NCI-H2107 (cell line): ENCODE measurements at places on chromosomes 11 and 22.

DNA sequence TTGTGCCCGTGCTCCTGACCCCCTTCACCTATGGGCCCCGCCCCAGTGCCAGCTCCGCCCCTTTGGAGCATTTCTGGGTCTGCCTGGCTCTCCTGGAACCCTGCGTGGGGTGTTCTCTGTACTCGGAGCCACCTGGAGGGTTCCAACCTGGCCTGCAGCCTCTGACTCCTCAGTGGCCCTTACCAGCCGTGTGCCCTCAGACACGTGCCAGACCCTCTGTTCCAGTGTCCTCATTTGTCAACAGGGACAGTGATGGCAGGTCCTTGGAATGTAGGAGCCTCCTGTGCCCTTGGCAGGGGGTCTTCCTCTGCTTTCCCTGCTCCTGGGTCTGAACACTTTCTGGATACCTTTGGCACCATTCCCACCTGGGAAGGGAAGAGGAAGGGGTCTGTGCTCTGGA, 96.4 kb downstream of the CACNA1I start:
- no peak for DNase-seq

- DNase-seq, result no peak
Observed at GRCh38 chr22:49269928-49270327, 557.7 kb downstream of the BRD1 start.

DNA sequence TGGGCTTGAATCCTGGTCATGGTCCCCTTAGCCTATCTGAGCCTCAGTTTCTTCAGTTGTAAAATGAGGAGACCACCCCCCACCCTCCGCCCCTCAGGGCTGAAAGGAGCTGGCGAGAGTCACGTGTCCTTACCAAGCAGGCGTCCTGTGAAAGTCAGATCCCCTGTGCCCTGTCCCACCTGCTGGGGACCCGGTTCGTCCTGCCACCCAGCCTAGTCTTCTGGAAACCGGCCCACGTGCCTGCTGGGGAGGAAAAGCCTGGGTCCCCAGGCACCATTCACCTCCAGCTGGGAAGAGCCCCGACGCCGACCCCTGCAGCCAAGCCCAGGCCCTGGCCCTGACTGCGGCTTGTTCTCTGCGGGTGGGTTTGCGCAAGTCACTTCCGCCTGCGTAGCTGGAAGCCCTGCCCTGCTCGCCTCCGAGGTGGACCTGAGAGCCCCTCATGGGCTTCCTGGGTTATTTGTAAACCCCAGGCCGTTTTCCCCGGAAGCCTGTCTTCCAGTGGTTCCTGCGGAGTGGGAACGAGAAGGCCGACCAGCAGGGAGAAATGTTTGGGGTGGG, 679 bp upstream of the SSH3 start:
- DNase-seq, result no peak

DNA sequence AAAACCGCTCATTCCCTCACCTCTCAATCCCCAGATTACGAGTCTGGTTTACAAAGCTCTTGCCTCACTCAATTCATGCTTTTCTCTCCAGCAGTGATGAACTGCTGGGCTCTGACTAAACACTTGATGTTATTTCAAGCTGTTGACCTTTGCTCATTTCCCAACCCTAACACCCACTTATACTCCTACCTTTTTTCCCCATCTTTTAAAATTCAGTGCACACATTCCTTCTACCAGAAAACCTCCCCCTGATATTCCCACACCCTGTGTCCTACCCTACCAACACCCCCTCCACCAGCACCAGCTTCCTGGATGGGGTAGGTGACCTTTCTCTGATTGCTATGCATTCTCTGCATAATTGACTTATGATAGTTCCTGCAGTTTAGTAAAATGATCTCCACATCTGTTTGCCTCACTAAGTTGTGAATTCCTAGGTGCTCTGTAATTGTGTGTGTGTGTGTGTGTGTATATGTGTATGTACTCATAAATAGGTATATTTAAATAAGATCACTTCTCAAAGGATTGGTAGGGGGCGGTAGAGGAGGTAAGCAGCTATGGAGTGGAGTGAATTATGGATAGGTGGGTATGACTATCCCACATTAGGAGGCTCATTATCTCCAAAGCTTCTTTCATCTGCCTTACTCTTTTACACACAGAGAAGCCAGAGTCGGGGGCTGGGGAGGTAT, 842 bp downstream of the HEPACAM start:
- DNase-seq, result no peak

DNA sequence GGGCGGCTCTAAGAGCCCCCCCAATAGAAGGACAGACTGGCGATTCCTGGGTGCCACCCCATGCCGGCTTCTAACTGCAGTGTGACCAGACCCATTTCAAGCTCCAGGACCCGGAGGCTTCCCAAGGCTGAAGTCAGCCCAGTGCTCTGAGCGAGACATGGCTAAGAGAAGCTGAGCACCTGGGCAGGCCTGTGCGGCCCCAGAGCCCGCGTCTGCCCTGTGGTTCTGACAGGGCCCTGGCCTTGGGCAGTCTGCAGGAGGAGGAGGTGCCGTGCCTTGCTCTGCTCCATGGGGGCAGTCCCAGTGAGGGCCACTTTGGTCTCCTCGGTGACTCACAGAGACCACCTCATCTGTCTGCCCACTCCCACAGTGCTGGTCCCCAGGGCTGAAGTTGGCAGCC, 1314.2 kb downstream of the BRD1 start:
- no peak for DNase-seq

DNA sequence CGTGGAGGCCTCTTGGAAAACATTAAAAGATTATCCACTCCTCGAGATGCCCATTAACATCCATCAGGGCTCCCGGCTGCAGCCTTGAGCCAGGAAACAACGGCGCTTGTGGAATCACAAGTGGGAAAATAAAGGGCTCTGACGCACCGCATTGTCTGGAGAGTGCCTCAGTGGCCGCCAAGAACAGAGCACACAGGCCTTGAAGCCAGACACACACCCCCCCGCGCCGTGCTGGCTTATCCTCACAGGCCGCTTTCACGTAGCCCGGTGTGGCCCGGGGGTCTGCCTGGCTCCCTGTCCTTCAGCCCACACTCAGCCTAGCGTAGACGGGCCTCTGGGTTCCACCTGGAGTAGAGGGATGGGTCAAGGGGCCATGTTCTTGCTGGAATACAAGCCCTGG, 1020.5 kb downstream of the BRD1 start:
- DNase-seq, result no peak

GRCh38 chr11:5489576-5490357, 1.3 kb downstream of the OR52D1 start:
- DNase-seq, result no peak

DNA sequence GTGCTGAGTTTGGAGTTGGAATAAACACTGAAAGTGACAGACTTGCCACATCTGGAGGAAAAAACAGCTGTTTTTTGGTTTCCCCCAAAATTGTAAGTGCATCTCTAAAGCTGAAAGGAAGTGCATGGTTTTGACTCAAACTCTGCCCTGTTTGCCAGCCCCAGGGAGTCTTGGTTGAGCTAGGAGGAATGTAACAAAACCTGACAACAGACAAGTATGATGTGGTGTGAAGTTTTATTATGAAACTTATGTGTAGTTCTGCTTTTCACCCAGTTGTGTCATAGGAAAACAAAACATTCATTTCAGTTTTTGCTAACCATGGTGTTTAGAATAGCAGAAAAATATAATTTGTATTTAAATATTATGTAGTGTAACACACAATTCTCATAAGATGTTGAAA, 31.7 kb upstream of the PDE3B start:
- DNase-seq, result no peak

DNA sequence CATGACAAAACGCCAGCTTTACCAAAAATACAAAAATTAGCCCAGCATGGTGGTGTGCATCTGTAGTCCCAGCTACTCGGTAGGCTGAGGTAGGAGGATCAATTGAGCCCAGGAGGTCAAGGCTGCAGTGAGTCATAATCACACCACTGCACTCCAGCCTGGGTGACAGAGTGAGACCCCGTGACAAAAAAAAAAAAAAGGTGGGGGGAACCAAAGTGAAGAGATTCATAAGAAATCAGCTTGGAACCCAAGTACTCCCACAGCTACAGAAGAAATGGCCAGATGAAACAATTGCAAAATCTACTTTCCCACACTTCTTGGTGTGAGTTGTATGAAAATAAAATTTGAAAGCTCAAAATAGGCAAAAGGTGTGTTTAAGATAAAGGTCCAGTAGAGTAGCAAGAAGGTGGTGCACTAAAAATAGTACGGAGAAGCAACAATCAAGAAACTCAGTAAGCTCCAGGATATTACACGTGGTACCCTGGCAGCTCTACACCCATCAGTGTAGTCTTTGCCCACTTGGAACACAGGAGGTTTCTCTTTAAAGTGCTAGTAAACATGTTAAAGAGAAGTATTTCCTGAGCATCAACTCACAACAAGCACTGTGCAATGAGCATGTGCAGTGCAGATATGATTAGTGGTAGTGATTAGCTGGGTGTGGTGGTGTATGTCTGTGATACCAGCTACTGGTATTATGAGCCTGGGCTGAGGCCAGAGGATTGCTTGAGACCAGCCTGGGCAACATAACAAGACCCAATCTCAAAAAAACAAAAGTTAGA, 5.3 kb downstream of the HARBI1 start:
- DNase-seq, result no peak

- no peak for DNase-seq
Observed at GRCh38 chr11:7894251-7894650, 36.8 kb downstream of the OR10A6 start.

DNA sequence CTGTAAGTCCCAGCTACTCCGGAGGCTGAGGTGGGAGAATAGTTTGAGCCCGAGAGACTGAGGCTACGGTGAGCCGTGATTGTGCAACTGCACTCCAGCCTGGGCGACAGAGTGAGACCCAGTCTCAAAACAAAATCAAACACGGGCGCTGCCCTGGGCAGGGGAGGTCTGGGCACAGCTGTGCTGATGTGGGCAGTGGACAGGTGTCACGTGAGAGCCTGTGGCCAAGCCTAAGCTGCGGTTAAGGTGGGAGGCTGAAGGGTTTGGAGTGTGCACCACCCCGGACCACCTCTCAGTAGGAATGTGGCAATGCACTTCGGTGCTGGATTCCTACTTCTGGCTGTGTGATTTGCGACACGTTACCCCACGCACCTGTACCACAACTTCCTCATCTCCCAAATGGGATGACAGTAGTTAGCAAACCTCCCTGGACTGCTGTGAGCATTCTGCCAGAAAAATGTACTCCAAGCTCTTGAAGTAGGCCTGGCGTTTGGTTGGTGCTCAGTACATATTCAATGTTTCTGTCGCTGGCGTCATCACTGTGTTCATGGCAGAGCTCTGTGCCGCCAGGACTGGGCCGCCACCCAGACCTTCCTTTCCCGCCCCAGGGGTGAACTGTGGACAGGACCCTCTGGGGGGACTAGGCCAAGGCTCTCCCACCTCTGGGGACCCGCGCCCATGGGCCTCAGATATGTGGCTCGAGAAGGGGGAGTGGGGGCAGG, 807 bp upstream of the ZNF74 start:
- no peak for DNase-seq

DNA sequence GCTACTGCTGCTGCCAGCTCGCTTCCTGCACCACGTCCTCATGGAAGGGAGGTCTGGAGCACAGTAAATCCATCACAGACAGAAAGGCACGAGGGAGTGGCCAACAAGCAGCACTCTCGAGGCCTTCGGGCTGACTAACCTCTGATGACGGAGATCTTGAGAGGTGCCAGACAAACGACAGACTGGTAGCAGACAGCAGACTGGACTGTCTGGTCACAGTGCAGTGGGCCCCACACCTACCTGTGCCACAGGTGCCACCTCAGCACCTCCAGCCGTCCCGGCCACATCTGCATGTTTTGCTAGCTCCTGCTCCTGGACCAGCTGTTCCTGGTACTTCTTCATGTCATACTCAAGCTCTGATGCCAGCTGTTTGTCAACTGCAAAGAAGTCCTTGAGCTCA, 64.1 kb downstream of the NCAPD3 start:
- DNase-seq, result no peak

DNA sequence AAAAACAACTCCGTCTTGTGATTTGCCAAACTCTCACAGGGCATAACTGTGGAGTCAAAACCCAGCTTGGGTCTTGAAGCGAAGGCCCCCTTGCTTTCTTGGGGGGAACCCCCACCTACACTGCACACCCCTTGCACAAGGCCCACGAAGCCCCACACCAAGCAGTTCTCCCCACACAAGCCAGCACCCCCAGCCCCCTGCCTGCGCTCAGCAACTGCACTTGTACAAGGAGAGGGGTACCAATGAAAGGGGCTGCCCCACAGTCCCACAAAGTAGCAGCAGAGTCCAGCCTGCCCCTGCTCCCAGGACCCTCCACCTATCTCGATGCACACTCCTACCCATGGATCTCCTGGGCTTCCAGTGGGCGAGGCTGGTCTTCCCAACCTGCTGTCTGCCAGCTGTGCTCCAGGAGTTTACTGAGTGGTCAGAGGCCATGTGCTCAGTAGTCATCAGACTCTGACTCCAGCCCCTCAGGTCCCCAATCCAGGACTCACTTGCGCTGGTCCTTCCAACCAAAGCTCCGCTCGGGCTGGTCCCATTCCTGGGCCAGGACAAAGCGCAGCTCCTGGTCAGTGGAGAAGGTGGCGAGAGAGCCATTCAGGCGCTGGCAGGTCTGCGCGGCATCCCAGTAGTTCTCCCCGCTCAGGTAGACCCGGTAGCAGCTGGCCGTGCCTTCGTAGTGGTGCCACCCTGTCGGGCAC, 57.7 kb downstream of the DGCR2 start:
- DNase-seq, result no peak

DNA sequence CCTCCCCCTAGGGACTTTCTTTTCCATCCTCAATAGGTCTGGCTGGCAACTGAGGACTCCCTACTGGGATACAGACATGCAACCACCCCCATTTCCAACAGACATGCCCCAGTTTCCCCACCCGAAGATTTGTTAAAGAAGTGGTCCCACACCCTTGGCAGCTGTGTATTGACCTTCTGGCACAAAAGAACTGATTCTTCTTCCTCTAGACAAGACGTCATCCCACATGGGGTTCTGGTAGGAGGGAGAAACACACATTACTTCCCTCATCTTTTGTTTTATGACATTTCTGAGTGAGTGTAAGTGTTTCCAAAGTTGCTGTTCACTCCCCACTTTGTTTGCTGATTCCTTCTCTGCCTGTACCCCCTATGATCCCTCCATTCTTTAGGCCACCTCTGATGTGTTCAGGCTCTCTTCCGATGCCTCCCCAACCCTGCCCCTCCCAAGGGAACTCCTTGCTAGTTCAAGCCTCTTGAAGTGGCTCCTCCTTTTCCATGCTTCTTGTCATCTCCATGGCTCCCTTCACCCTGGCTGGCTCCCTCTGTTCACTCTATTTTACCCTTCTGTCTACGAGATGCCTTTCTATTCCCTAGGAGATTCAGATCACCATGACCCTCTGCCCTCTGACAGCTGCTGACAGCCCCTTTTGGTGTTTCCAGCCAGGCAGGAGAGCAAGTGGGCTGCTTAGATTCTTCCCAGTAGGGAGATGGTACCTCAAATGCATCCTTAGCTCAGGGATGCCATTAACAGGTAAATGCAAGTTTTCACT, 4.3 kb downstream of the KIRREL3 start:
- no peak for DNase-seq

DNA sequence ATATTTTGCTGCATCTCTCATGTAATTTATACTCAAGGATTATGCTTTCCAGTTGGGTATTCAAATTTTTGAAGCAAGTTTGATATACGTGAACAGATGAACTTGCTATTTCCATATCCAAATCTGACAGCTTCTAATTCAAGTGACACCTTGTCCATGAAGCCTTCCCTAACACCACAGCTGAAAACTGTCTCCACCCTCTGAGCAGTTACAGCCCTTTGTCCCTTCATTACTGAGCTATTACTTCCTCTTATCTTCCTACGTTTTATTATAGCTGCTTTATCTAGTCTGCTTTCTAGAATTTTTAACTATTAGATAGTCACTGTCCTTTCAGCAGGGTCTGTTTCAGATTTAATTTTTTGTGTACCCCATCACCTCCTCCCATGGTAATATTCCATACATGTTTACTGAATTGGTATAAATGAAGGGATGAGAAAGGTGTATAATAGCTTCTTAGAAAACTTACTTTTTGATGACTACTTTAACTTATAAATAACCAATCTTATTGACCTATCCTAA, 13.3 kb upstream of the PRSS23 start:
- no peak for DNase-seq
